Adipocyte (in vitro differentiated cells): ENCODE measurements at places on chromosomes 5 and 9.

DNA sequence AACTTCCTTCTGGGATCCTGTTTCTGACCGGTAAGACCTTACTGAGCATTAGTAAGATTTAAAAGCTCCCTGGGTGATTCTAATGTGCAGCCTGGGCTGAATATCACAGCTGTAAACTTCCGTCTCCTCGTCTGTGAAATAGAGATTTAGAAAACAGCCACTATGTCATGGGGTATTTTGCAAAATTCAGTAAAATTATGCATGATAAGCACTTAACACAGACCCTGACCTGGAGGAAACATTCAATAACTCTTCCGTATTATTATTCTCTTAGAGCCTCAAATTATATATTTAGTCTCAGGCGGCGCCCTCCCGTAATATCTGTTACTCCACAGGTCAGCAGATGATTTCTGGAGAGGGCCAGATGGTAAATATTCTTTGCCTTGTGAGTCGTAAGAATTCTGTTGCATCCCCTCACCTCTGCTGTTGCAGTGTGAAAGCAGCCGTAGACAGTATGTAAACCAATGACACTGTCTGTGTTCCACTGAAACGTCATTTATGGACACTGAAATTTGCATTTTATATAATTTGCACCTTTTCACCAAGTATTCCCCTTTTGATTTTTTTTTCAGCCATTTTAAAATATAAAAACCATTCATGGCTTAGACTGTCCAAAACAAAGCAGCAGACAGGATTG, 39.2 kb upstream of the RARS1 start:
- DNase-seq, result no peak

DNA sequence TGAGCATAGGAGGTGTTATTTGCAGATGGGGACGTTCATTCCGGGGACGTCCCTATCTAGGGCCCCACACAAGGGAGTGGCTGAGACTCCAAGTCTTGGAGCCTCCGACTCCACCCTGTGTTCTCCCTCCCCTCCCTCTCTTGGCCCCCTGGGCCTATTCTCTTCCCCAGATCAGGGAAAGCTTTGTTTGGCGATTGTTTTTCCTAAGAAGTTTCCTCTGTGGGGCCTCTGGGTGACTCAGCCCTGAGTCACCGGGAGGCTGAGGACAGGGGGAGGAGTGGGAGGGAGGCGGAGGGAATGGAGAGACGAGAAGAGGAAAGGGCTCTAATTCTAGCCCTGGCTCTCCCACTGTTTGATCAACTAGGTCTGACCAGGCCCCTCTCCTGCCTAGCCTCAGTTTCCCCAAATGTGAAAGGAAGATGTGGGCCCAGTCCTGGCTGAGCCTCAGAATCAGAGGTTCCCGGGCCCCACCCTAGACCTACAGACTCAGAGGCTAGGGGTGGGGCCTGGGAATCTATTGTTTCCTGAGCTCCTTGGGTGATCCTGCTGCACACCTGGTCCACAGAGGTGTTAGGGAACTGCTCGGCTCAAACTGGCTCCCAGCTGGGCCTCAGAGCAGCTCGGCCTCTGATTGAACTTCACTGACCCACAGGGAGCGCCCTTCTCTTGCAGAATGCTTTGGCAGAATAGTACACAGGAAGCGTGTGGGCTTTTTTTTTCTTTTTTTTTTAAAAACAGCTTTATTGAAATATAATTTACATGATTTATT, 19.2 kb downstream of the GSN start:
- DNase-seq, result peak; percentile 98

- no peak for DNase-seq
Observed at GRCh38 chr9:134708672-134709038, 67.1 kb downstream of the COL5A1 start.

GRCh38 chr5:135058331-135058732, 24.3 kb upstream of the PITX1 start:
- no peak for DNase-seq

- no peak for DNase-seq
Observed at GRCh38 chr5:180558232-180558631, 33.1 kb downstream of the SCGB3A1 start.

DNA sequence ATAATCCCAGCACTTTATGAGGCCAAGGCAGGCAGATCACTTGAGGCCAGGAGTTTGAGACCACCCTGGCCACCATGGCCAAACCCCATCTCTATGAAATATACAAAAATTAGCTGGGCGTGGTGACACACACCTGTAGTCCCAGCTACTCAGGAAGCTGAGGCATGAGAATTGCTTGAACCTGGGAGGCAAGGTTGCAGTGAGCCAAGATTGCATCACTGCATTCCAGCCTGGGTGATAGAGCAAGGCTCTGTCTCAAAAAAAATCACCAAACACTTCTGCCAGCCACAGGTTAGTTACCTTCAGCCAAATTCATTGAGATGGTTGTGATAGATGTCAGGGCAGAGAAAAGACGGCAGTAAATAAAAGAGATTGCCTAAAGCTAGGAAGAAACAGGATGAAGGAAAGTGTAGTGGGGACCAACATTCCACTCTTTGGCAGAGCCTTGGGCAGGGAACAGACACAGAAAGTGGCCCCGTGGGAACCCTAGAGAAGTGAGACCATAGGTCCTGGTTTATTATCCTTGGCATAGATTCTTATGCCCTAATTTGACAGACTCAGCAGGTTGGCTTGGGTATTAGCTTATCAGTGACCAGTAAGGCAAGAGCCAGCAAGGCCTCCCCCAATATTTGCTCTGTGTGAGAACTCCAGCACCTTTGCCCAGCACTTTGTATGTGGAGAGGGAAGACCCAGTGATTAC, 5.5 kb upstream of the CEP120 start:
- DNase-seq, result no peak

DNA sequence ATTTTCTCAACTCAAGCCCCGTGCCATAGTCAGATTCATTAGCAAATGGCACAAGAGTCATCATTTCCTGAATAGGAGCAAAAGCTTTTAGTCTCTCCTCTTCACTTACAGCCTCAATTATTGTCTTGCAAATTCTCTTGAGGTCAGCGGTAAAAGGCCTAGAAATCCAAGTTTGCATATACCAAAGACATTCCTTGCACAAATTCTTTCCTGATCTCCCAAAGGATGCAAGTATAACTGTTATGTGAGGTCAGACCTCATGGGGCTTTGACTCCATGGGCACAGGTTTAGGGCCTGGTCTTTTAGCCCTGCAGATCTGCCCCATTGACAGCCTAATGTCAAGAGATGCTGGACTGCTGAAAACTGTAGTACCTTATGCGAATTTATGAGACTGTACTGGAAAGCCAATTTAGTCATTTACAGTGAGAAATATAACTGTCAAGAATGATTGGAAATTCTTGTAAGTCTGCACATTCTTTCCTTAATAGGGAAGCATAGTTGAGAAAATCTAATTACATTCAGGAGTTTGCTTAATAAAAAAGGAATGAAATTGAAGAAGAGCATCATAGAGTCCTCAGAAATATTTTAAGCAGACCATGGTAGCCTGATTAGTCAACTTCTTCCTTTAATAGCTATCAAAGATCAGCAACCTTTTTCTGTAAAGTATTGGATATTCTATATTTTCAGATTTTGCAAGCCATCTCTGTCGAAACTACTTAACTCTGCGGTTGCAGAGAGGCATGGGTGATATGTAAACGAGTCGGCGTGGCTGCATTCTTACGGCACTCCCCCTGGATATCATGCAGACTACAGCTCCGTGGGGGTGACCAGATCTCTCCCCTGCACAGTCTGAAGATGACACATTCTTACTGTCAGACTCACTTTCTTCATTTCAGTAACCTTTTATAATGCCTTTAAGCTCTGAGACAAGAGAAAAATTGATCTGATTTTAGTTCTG, 45.2 kb downstream of the GCNT4 start:
- DNase-seq, result peak; percentile 45

DNA sequence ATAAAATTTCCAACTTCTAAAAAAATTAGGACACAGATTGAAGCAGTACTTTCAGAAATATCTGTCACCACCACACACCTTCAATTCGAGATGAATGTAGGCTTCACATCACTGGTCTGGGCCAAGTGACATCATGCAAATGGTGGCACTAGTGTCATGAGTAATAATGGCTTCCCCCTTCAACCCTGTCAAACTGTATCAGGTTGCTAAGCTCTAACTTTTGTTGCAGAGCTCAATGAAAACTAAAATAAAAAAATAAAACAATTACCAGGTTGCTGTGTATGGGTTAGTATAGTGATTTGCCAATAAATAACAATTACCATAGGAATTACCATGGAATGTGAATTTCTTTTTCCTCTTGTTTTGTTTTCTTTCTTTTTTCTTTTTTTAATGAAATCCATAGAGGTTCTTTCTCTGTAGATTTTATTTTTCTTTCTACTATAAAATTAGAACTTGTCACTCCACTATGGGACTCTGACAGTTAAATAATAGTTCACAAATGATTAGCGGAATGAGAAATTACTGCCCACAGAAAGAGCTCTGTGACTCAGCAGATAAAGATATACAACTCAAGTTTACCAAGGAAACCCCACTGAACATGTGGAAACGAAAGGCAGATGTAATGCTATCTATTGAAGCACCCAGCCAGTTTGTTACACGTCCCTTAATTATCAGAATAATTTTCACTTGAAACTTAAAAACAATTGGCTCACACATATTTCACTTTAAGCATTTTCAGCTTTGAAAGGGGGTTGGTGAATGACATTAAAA, 783.8 kb upstream of the WWC1 start:
- DNase-seq, result no peak

DNA sequence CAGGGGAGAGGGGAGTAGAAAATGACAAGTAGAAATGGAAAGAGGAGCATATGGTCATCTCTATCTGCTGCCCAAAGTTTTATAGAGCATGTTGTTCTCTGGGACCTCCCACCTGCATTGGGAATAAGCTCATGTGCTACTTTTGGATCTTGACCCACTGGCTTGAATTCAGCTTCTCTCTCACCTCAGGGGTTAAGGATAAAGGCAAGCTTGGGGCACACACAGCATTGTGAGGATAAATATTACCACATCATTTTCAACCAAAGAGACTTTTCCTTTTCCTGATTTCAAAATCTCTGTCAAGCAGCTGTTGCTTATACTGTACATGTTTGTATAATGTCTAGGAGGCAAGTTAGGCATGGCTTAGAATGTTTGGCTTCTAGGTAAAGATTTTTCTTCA, 16.6 kb downstream of the ATP10B start:
- no peak for DNase-seq
